ENCODE measurements at places on chromosomes 5 and 9.

GRCh38 chr5:142115937-142116614 lies 7.5 kb downstream of the NDFIP1 start:
- DNase-seq = no peak

DNA sequence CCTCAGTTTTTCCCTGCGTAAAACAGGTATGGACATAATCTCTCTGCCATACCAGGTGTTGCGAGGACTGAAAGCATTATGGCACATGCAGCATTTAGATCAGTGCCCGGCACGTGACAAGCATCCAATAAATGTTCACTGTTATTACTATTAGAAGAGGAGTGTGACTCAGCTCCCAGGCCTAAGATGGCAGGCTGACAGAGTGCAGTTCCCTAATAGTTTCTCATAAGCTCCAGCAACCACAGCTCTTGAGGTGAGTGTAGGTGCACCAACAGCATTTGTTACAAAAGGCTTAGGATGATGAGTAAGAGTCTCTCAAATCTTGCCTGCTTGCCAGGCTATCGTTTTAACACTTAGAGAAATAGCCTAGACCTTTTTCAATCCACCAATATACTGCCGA lies 28.9 kb upstream of the GLIS3 start:
- DNase-seq = no peak

DNA sequence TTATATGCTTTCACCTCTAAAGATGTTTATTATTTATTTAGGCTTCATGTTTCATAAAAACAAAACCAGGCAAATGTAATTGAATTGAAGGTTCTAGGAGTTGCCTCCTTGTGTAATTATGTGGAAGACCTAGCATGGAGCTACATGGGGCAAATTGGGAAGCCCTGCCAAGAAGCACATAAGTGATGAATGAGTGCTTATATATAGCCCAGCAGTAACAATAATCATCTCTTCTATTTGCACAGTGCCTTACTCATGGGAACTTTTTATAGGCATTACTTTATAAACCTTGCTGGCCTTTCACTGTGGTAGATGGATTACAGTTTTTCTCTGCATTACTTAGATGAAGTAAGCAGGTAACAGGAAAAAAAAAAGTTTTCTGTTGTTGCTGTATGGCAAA lies 40.0 kb upstream of the GRAMD2B start:
- no peak for DNase-seq

DNA sequence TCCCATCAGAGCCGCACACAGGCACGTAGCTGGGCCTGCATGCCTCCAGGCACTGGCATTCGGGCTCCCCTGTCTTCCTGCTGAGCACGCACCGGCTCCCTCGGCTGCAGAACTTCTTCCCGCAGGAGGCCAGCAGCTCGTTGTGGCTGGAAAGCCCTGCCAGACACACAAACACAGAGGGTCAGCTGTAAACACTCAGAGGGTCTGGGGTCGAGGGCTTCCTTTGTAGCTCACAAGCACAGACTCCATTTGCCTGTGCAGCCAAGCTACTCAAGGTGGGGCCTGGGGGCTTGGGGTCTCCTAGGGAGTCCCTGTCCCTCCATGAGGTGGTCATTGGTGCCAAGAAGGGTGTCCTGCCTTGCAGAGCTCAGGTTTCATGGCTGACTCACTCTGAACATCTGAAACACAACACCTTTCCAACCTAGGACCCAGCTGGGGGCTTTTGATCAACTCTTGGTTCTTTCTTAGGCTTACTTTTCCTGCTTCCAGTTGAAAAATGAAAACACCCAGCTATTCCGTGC lies 211.4 kb downstream of the FSTL4 start:
- DNase-seq = no peak

- DNase-seq = no peak
Observed at GRCh38 chr5:147818290-147818689, 13.2 kb downstream of the SPINK1 start.

DNA sequence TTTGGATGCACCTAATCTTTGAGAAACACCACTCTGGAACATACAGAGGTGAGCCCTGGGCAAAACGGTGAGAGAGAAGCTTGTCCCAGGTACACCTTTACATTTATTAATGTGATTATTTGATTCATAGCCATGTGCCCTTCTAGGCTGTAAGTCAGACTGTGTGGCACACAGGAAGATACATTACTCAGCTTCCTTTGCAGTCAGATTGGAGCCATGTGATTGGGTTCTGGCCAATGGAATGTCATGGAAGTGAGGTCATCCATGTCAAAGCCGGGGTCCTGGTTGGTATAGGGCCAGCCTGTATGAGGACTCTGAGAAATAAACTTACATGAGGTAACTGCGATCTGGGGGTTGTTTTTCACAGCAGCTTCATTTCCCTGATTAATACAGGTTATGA lies 106.8 kb upstream of the CD180 start:
- DNase-seq = no peak

- no peak for DNase-seq
Observed at GRCh38 chr5:104372376-104372775, 809.8 kb upstream of the NUDT12 start.

GRCh38 chr5:979100-979817 lies 29.3 kb upstream of the NKD2 start:
- DNase-seq = no peak

GRCh38 chr9:86716326-86716922 lies 230.9 kb downstream of the GAS1 start:
- DNase-seq = no peak

DNA sequence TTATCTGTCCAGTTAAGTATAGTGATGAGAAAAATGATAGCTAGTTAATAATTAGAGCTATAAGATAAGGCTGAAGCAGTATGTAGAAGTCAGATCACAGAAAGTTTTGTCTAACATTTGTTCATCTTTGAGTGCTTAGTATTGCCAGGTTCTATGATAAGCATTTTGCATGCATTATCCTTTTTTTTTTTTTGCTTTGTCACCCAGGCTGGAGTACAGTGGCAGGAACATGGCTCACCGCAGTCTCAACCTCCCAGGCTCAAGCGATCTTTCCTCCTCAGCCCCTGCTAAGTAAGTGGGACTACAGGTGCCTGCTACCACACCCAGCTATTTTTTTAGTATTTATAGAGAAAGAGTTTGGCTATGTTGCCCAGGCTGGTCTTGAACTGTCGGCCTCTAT lies 17.5 kb downstream of the BAAT start:
- DNase-seq = no peak

- no peak for DNase-seq
Observed at GRCh38 chr5:173311818-173312585, 16.2 kb downstream of the STC2 start.

GRCh38 chr9:116318468-116319374 lies 165.1 kb downstream of the PAPPA start:
- no peak for DNase-seq

GRCh38 chr5:172554562-172554961 lies 86.5 kb upstream of the NEURL1B start:
- DNase-seq = no peak

- no peak for DNase-seq
Observed at GRCh38 chr5:40033009-40033408, 608.2 kb upstream of the DAB2 start.

- DNase-seq = no peak
Observed at GRCh38 chr5:16013334-16014065, 166.1 kb downstream of the MARCHF11 start.

DNA sequence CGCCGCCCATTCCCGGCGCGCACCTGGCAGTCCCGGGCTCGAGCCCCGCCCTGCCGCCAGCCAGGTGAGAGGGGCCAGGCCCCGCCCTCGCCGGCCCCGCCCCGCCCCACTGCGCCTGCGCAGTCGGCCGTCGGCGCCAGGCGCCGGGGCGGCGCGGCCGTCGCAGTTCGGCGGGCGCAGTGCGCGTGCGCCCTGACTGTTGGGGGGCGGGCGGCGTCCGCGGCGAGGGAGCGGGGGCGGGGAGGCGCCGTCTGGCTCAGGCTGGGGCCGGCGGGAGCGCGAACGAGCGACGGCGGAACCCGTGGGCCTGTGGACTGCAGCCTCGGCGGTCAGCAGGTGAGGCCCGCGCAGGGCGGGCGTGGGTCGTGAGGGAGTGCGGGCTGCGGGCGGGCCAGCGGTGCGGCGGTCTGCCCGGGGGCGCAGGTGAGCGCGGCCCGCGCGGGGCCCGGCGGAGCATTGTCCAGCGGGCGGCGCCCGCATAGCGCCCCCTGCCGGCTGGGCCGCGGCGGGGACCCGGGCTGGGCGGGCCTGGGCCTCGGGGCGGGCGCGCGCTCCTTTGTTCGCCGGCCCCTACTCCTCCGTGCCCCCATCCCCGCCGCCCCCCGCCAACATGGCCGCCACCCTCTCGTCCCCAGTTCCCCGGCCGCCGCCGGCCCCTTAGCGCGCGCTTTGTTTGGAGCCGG lies at the start of gene SPIN1:
SPIN1 (plus strand) TSS at position 242 of the 683 bp plus-strand sequence. CDS start 38,096 bp downstream, outside the sequence.
- peak; percentile 68 for DNase-seq

GRCh38 chr9:116641292-116642059 lies 45.6 kb upstream of the TRIM32 start:
- no peak for DNase-seq

GRCh38 chr5:32909207-32909606 lies 198.1 kb downstream of the NPR3 start:
- DNase-seq = no peak

- DNase-seq = no peak
Observed at GRCh38 chr5:101080462-101081240, 177.6 kb upstream of the ST8SIA4 start.

DNA sequence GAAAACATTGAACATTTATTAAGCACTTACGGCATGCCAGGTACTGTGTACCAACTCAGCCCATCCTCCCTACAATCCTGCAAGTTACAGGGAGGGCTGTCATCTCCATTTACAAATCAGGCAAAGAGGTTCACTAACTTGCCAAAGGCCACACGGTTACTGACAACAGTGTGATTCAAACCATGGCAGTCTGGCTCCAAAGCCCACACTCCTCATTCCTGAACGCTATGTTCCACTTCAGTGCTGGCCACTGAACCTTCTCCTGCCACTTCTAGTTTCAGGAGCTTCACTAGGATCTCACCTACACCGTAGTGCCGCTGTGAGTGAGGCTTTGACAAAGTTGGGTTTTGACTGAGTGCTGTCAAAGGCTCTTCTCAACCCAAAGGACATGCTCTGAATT lies 7.2 kb upstream of the LIFR start:
- DNase-seq = no peak

DNA sequence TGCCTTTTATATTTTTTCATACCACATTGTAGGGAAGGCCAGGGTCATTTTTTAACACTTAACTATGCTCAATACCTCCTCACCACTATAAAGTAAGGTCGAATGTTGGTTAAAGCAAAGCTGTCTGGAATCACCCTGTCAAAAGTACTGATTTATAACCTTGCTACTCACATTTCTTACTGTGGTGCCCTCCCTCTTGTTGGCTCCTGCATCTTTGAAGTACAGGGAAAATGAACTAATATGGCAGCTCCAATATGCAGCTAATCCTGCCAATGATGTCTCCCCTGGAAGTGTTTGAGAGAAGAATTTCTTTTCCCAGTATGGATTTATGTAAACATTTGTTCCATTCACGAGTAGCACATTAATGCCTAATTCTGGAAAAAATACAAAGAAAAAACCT lies 108.4 kb upstream of the RPS23 start:
- DNase-seq = no peak

GRCh38 chr5:141039517-141039916 lies 11.7 kb upstream of the PCDHB1 start:
- DNase-seq = no peak

DNA sequence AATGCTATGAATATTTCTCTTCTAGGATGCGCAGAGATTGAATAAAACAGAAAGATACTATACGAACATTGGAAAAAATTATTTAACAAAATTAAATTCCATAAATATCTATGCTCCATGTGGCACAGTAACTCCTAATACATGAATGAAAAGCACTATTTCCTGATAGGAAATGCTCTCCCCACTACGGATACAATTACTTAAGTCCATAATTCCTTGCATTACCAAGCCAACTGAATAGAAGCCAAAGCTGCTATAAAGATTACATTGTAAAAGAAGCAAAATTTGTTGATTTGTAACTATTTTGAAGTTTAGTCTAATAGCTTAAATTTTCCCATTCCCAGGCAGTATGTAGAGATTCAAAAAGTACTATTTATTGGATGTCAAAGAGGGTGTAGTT lies 61.8 kb upstream of the SNX2 start:
- DNase-seq = no peak

- no peak for DNase-seq
Observed at GRCh38 chr5:61450493-61451279, 118.6 kb downstream of the ZSWIM6 start.

DNA sequence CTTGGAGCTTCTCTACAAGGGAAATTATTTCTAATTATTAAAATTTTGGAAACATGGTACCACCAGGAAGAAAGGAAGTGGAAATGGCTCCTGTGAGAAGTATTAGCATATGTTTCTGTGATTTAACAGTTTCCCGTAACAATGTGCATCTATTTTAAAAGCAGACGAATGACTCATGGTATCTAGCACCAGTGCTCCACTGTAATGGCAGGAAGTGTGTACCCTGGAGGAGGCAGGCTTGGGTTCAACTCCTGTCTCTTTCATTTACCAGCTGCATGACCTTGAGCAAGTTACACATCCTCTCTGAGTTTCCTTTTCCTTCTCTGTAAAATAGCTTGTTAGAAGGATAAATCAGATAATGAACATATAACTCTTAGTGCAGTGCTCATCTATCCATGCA lies 41.0 kb upstream of the ANGPTL2 start:
- no peak for DNase-seq

DNA sequence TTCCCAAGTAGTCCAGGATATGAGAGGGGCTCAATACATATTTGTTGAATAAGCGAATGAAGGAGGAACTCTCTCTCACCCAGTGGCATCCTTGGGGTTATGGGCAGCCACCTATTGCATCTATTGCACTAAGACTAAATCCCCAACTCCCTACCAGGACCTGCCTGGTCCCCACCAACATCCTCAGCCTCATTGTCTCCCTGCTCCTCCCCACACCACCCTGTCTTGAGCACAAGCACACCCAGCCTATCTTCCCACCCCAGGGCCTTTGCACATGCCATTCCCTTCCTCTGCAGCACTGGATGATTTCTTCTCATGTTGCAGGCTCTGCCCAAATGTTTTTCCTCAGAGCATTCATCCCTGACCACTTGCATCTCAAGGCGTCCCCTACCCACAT lies 133.8 kb downstream of the BARX1 start:
- DNase-seq = no peak

DNA sequence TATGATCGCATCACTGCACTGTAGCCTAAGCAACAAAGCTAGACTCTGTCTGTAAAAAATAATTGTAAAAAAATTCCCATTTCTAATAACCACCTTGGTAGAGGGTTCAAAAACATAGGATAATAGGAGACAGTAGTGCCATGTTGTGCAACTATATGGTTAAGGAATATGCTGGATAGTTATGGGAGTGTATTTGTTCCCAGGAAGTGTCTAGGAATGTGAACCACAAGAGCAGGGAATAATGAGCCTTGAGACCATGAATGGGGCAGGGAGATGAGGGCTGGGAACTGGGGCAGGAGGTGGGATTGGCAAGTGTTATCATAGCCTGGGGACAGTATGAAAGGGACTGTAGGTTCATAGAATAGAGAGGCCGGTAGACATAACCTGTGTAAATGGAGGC lies 50.4 kb downstream of the RUSC2 start:
- no peak for DNase-seq

DNA sequence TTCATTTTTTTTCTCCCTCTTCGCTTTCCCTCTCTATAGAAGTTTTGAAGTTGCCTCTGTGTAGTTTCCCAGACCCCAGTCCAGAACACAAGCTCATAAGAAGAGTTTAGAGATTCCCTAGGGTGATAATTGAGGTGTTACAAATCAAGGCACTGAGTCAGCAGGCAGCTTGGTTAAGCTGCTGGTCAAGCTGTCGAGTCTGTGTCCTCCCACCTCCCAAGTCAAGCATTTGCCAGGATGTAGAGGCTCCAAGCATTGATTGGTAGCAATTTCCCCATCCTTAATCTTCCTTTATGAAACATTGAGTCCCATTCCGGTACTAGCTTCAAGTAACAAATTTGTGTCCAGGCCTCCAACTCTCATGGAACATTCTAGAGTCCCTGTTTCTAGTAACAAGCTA lies 47.5 kb upstream of the SLC1A1 start:
- DNase-seq = no peak
